ENCODE measurements at places on chromosomes 1 and 21.

DNA sequence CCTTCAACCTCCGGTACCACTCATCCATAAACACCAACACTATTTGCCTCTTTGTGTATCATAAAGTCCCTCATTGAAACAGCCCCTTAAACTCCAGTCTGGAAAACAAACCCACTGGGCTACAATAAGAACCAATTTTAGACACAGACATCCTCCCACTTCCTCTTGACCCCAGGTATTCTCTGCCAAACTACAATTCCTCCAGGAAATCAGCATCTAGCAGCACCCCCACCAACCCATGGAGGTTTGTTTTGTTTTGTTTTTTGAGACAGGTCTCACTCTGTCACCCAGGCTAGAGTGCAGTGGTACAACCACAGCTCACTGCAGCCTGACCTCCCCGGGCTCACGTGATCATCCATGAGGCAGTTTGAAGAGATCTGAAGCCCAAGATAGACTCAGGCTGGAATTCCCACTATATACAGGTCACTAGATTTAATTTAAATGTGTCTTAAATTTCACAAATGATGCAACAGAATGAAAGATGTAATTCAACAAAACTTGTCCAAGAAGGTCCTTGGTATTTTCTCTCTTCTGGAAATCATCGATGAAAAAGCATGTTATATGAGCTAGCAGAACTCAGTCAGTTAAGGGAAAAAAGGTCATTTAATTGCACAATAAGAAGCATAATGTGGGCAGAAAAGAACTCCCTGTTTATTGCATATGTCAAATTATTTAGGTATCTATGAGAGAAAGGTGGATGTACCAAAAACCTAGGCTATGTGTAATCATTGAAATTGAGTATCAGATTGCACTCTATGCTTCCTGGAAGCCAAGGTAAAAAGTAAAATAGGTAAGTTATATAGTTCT lies 30.3 kb downstream of the TCP10L start:
- no peak for DNase-seq

GRCh38 chr1:183648042-183648441 lies 5.1 kb downstream of the APOBEC4 start:
- no peak for DNase-seq

GRCh38 chr1:95625224-95625623 lies 391.2 kb downstream of the RWDD3 start:
- DNase-seq, result no peak

DNA sequence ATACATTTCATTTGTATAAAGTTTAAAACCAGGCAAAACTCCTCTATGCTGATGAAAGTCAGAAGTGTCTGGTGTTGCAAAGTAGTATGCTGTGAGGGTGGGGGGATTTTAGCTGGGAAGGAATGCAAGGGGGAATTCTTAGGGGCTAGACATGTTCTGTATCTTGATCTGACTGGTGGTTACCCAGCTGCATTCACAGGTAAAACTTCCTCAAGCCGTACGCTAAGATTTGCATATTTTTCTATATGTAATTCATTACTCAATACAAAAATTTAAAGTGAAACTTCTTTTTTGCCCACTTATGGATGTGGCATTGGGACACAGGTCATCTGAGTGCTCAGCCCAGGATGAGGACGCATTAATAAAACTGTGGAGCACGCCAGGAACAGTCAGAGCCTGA lies 323.3 kb downstream of the PAPPA2 start:
- DNase-seq, result no peak

GRCh38 chr1:198042168-198042567 lies 114.6 kb upstream of the NEK7 start:
- DNase-seq, result no peak

- DNase-seq, result no peak
Observed at GRCh38 chr1:27570356-27570755, 33.6 kb downstream of the AHDC1 start.

DNA sequence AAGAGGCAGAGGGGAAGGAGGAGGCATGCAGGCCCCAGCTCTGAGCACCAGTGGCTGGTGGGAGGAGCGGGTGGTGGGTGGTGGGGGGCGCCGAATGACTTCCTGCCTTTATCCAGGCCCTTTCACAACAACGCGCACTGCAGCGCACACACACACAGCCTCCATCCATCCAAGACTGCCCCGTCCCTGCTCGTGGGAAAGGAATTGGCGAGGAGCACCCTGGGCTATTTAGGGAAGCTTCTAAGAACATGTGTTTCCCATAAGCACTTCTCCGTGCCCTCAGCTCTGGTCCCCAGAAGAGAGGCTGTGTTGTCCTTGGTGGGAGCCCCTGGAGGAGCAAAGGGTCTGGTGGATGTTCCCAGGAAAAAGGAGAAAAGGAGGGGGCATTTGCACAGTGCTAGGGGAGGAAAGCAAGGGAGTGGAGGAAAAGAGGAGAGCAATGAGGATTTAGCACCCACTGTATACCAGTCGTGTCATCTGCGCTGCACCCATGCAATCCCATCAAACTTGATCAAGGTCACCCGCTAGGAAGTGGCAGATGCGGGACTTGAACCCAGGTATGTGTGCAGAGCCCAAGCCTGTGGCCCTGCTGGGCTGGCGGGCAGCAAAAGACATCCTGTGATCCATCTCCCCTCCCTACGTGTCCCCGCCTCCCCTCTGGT lies 28.1 kb downstream of the EPHA2 start:
- DNase-seq, result no peak

DNA sequence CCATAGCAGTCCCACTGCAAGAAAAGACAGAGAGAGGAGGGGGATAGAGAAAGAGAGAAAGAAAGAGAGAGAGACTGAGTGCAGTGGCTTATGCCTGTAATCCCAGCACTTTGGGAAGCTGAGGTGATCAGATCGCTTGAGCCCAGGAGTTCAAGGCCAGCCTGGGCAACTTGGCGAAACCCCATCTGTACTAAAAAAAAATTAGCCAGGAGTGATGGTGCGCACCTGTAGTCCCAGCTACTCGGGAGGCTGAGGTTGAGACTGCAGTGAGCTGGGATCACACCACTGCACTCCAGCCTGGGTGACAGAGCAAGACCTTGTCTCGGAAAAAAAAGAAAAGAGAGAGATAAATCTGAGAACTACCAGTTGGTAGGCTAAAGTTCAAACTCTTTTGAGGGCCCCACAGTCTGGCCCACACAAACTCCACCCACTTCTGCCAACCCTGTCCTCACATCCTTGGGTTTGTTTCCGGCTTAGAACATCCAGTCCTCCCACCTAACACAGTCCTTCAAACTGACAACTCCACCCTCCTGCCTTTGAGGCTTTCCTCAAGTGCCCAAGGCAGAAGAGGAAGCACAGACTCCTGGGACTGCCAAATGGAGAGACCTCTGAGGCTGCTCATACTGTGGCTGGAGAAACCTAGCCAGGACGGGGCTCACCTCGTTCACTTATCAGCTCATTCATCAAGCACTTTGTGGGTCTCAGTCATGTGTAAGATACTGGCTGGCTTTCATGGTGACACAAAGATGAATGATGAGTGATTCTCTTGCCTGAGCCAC lies 20.1 kb downstream of the TFAP2E start:
- no peak for DNase-seq

GRCh38 chr1:186628910-186629309 lies 51.3 kb downstream of the PTGS2 start:
- no peak for DNase-seq

GRCh38 chr1:192592981-192593708 lies 17.6 kb downstream of the RGS1 start:
- no peak for DNase-seq

DNA sequence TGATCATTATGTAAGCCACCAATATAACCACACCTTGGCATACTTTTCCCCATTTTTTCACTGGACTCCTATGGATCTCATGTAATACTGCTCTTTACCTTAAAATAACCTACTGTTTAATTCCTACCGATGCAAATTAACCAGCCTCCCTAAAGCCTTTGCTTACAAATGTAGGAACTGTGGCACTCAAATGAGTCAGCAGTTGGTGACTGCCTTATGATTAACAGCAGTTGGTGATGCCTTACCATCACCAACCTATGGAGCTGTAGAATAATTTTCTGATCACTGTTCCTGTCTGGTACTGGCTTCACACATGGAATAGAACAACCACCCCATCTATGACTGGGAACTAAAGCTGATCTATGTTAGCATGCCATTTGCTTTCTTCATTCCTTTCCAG lies 7.8 kb upstream of the NUDT17 start:
- no peak for DNase-seq

DNA sequence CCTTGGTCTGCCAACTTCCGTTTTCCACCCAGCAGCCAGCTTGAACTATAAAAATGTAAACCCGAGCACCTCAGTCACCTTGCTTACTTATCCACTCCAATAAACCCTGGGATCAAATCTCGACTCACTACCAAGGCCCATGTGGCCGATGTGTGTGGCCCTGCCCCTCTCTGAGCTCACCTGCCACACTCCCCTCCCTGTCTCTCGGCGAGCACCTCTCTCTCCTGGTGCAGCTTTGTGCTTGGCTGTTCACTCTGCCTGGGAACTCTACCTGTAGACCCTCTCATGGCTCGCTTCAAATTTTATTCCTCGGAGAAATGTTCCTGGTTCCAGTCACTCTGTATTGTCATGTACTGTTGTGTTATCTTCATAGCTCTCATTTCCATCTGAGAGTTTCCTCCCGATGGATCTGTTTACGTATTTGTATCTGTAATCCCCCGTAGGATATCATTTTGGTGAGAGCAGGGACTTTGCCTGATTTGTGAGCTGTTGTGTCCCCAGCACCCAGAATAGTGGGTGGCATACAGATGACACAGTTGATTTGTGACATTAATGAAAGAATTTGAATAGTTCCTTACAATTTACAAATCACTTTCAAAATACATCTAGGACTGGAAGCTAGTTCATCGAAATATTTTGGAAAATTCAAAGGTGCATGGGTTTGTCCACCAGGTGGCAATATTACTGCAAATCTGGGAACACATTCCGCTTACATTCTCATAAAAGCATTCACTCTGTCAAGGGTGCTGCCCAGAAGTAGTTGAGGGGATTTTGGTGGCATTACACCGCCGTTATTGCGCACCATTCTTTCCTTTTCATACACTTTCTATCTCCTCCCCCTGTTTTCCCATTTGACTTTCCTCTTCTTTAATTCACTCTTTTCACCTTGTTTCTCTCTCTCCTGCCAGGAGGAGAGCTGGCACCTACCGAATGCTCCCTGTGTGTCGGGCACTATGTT lies 95.3 kb downstream of the ABCA4 start:
- no peak for DNase-seq

All from left colon (tissue), 2 donors.